Stimulated activated CD8-positive, alpha-beta memory T cell treated with anti-CD3 and anti-CD28 coated beads, Interleukin-7, amount 100 ng/mL, for 24 hours (primary cell): ENCODE measurements at places on chromosomes 2 and 18.

DNA sequence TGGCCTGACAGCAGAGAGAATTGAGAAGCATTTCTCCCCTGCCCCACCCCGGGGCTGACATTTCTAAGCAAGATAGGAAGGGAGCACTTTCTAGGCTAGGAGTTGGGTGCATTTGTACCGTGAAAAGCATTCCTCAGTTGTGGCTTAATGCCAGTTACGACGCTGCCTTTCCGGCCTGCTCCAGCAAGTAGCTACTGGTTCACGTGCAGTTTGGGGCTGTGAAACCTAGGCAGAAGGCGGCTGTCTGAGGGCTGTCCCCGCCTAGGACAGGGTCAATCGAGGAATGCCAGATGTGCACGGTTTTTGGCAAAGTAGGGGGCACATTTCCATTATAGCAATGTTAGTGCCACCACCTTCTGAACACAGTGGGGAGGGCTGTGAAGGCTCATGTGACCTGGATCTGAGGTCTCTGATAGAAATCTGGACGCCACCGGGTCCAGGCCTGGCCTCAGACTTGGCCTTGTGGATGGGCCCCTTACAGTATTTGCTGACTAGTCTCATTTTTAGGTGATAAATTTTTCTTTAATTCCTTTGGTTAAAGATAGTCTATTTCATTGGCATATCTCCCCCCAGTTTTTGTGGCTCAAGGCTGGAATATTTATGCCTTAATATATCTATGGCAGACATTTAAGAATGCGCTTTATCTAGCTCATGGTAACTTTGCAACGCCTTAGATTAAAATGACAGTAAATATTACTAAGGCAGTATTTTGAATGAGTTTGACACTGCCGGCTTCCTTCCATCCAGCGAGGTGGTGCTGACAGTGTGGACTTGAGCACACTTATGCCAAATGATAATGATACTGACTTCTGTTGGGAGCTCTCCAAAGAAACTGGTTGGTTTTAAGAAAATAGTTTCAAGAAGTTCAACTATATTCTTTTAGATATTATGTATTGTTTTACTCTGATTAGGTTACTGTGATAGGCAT is 78.7 kb downstream of the LPIN1 start:
- DNase-seq = no peak

DNA sequence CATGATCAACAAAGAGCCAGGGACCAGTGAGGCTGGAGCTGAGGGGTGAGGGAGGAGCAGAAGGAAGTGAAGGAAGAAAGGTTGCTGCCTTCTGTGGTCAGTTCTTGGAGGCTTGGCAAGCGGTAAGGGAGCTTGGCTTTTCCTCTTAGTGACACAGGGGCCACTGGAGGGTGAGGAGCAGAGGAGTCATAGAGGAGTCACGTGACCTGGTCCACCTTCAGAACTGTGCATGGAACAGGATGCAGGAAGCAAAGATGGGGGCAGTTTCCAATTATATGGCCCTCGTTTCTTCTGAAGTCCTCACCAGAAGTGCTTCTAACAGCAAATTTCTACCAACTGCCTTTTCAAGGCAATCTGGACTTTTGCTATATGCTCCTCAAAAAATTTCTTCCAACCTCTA is 326.9 kb upstream of the SMIM21 start:
- no peak for DNase-seq

GRCh38 chr2:181252262-181253148 is 204.7 kb upstream of the ITGA4 start:
- DNase-seq = no peak

DNA sequence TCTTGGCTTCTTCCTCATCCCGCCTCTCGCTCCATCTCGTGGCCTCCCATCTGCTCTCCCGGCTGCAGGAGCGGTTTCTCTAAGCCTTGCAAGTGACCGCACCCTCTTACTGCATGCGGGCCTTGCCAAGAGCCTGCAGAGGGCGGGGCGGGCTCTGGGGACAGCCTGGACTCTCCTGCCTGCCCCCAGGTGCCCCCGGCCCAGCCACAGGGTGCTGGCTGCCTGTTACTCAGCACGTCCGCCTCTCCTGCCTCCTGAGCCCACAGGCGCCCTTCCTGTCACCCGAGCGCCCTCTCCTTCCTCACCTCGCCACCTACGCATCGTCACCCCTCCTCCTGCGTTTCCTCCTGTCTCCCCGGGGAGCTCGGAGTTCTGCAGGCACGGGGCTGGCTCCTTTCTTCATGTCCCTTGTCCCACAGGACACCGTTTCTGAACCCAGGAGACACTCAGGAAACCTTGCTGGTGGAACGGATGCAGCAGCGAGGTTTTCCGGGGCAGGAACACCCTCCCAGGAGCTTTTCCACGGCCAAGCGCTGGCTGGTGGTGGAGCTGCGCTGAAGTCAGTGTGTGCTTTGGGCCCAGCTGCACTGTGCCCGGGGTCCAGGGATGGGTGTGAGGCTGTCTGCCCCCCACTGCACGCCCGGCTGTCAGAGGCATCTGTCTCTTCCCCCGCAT is 28.5 kb downstream of the HPCAL1 start:
- DNase-seq = peak; percentile 38

GRCh38 chr2:8086357-8086756 is 595.5 kb upstream of the ID2 start:
- DNase-seq = no peak

- no peak for DNase-seq
Observed at GRCh38 chr2:32485399-32485798, 128.6 kb downstream of the BIRC6 start.

GRCh38 chr2:205646680-205647079 is 35.6 kb upstream of the NRP2 start:
- DNase-seq = no peak

GRCh38 chr2:218354850-218355443 is 1.7 kb upstream of the CATIP start:
- DNase-seq = no peak

- DNase-seq = no peak
Observed at GRCh38 chr2:12335131-12335530, 381.6 kb upstream of the TRIB2 start.

DNA sequence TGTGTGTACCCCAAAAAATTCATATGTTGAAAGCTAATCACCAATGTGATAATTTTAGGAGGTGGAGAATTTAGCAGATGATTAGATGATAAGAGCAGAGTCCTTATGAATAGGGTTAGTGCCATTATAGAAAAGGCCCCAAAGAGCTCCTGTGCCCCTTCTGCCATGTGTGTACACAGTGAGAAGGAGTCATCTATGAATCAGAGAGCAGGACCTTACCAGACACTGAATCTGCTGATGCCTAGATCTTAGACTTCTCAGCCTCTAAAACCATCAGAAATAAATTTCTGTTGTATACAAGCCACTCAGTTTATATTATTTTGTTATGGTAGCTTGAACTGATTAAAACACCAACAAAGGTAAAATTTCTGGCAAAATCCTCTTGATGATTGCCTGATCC is 560.0 kb upstream of the CDH2 start:
- DNase-seq = no peak

- DNase-seq = no peak
Observed at GRCh38 chr18:50986360-50987087, 18.7 kb downstream of the ELAC1 start.

- DNase-seq = no peak
Observed at GRCh38 chr2:18998491-18998890, 359.9 kb downstream of the OSR1 start.

DNA sequence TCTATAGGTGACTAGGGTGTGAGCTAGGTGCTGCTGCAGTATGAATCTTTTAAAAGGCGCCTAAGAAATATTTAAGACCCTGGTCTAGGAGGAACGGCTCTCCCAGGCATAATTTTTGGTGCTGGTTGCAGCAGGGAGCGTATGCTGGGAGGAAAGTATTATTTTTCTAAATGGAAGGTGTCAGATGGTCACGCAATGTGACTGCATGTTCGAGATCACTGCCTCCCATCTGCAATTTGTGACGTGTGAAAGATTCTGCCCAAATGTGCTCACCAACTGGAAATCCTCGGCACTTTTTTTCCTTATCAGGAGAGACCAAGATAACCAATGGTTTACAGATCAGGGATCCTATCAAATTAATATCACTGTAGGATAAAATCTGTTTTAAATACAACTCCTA is 95.6 kb upstream of the KLHL14 start:
- no peak for DNase-seq
